EH (cell line): ENCODE measurements at places on chromosomes 6 and 20.

- no peak for DNase-seq
Observed at GRCh38 chr6:113805173-113805790, 51.9 kb upstream of the MARCKS start.

DNA sequence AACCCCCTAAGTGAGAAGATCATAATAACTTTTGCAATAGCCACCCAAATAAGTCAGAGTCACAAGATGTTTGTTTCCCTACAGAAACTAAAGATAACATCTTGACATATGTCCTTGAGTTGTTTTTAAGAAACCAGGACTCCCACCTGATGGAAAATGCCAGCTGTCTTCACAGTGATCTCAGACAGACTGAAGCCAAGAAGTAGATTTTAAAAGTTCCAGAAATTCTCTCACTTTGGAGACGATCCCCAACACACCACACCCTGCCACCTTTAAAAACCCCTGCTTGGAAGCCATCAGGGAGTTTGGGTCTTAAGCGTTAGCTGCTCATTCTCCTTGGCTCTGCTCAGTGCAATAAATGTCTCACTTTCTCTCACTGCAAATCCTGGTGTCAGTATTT, 63.0 kb downstream of the GPR6 start:
- no peak for DNase-seq

GRCh38 chr6:106026748-106027715, 59.1 kb upstream of the PRDM1 start:
- peak; percentile 76 for DNase-seq

DNA sequence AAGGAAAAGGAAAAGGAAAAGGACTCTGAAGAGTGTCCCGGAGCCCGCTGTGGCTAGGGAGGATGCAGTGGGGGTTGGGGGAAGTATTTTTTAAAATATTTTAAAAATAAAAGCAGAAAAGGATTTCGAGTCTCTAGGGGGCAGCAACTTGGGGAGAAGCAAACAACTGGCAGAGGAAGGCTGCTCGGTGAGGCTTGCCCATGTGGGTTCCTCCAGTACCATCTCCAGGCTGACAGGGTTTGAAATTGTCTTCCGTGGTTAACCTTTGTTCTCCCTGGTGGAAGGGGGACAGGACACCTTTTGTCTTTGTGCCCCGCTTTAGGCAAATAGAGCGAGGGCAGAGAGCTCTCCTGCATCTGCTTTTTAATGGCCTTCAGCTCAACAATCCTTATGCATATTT, 60.4 kb upstream of the SNX9 start:
- peak; percentile 13 for DNase-seq
